ENCODE measurements at places on chromosomes 2 and 18. TPM values are rescaled to one million over a fixed set of nuclear protein-coding genes. Genes with fewer than 3 reads are reported as not detected.

DNA sequence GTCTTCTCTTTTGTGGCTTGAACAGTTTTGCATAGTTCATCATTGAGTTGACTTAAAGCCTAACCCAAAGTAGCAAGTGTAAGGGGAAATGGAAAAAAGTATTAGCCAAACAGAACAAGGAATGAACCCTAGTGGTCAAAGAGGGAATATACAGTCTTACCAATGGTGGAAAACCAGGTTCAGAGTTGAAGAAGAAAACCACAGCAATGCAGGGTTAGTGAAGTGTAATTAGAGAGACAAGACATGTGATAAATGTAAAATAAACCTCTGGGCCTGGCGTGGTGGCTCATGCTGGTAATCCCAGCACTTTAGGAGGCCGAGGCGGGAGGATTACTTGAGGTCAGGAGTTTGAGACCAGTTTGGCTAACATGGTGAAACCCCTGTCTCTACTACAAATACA lies 2.4 kb downstream of the TTN start:
- DNase-seq, result no peak

- DNase-seq, result no peak
Observed at GRCh38 chr2:39164089-39164488, 43.2 kb upstream of the SOS1 start.

- no peak for DNase-seq
Observed at GRCh38 chr2:66684289-66684688, 249.4 kb downstream of the MEIS1 start.

Gene GPBAR1
- total RNA-seq, result 1.9 TPM

DNA sequence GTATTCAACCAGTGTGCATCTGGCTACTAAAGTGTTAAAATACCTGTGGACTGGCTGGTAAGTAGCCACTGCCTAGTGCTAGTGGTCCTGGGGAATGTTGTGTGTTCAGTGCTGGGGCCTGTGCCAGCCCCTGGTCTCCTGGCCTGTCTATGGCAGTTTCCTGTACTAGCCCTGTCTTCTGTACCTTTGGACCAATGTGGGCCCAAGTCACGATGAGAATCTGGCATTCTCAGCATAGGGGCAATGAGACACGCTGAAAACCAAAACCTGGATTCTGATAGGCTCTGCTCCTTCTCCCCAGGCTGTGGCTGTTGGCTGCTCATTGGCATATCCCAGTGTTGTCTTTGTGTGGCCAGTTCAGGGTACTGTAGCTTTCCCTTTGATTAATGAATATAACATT lies 170.4 kb downstream of the PTPRM start:
- no peak for DNase-seq

- no peak for DNase-seq
Observed at GRCh38 chr2:105644174-105644980, 100.3 kb upstream of the NCK2 start.

- DNase-seq, result no peak
Observed at GRCh38 chr18:79677221-79677620, 2.4 kb upstream of the CTDP1 start.

DNA sequence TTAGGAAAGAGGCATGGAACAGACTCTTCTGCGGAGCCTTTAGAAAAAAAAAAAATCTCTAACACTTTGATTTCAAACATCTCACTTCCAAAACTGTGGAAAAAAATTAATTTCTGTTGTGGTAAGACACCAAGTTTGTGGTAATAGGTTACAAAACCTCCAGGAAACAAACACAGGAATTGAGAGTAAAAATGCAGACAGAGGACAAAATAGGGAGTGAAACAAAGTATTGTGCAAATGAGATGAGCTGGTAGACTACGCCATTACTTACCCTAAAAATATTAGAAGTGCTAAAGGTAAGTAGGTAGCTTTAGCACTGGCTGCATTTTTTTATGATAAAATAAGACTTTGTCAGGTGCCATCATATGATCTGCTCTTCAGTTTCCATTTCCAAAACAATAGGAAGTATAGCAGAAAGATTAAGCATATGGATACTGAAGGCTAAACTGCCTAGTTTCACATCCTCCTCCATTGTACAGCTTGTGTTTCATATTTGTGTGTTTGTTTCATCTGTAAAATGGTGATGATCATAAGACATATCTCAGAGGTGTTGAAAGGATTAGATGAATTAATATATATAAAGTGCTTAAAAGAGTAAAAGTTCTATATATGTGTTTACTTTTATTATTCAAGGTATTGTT lies 309.2 kb downstream of the NR4A2 start:
- DNase-seq, result no peak

- no peak for DNase-seq
Observed at GRCh38 chr18:30967701-30968100, 74.8 kb downstream of the DSC3 start.

All from right atrium auricular region (tissue), 2 donors.